H4 (cell line): ENCODE measurements at places on chromosomes 5 and 9. TPM values are rescaled to one million over a fixed set of nuclear protein-coding genes. Genes with fewer than 3 reads are reported as not detected.

Gene PIP5KL1
- total RNA-seq: 0.95 and 2.6 TPM in 2 replicates

Gene SREK1
- total RNA-seq: 21.2 and 27.8 TPM in 2 replicates

Gene MCIDAS
- total RNA-seq: 0.21 and 0.48 TPM in 2 replicates

Gene CCL27
- not detected in 2 replicates for total RNA-seq

Gene ANKRD20A1
- total RNA-seq: 0.10 and 0.97 TPM in 2 replicates

Gene OR1J2
- not detected in 2 replicates for total RNA-seq

Gene SLC25A2
- not detected in 2 replicates for total RNA-seq

Gene BTNL8
- total RNA-seq: not detected in 2 replicates

Gene PCDHB13
- 1.2 and 2.0 TPM in 2 replicates for total RNA-seq

Gene PHYHD1
- total RNA-seq: not detected in 2 replicates

Gene BAAT
- total RNA-seq: not detected in 2 replicates

Gene HTR4
- total RNA-seq: not detected in 2 replicates

Gene ARL15
- total RNA-seq: 15.3 and 21.3 TPM in 2 replicates
